ENCODE measurements at places on chromosomes 1 and 21. TPM values are rescaled to one million over a fixed set of nuclear protein-coding genes. Genes with fewer than 3 reads are reported as not detected.

DNA sequence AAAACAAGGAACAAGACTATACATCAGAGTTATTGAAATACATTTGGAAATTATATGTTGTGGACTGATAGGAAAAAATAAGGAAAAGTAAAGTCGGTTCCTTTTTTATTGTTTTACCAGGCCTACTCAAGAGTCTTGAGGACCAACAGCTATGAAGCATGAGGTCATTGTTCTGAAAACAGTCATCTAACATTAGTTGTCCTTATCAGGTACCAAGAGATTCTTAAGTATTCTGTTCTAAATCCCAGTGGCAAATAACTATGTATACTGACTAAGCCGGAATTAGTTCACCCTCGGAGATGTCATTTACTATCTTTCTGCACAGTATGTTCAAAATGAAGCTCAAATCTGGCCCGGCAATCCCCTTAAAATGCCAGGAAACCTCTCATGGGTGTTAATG lies 585 bp downstream of the ADGRL4 start:
- DNase-seq, result no peak

DNA sequence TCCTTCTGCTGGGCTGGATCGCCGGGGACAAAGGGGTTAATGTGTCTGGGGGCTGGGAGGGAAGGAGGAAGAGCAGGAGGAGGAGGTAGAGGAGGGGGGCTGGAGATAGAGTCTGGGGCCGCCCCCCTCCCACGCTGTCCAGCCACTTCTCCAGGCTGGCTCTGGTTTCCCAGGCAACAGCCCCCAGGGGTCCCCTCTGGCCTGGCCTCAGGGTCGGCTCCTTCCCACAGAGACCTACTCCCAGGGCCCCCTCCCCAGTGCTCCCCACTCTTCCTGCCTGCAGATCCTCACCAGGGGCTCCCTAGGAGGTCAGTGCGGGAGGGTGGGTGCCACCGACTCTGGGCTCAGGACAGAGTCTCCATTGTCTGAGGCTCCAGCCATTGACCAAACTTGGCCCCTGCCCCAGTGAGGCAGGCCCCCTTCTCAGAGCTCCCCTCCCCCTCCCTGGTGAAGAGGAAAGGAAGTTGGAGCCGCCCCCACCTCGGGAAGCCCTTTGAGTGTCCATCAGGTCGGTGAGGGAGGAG lies 34.1 kb downstream of the ARHGEF10L start:
- no peak for DNase-seq

Gene ABCG1
- total RNA-seq, result 25.9 TPM

DNA sequence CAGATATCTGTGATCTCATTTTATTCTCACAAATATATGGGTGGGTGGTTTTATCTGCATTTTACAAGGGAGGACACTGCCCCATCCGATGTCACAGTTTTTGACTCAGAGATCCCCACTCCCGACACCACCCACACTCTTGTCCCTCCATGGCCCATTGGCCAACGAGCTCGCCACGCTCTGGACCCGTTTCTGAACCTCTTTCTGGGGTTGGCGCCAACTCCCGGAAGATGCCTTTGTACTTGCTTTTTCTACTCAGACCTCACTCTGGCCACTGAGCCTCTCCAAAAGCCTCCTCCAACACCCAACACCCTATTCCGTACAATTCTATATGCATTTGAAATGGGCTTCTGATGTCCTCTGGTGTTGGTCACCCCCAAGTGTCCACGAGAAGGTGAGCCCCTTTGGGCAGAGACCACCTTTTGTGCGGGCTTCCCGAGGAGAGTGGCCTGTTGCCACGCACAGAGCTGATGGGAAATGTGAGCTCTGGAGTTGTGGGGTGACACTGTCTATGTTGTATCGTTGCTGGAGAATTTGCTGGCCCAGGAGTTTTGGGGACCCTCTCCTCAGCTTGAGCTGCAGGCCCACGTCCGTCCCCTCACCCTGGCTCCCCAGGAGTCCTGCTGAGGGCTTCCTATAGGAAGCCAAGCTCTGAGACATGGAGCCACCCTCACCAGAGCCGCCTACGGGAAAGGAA lies 366.9 kb upstream of the VAMP3 start:
- peak; percentile 77 for DNase-seq

GRCh38 chr1:233655301-233655740 lies 41.4 kb downstream of the KCNK1 start:
- DNase-seq, result no peak

Gene GBP5
- 0.75 TPM for total RNA-seq

DNA sequence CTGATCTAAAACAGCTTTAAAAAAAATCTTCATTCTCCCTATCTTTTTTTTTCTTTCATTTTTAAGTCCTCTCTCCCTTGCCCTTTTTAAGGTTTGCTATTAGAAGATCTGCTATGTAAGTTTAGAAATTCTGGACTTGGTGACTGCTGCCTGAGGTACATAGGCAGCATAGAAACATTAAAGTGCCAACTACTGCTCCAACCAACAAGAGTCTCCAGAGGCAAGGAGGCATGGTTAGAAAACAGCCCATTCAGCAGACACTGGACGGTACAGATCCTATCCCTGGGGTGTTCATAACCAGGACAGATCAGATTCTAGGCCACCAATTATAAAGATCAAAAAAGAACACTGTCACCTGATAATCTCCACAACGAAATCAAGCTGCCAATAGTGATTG lies 36.6 kb downstream of the GPR3 start:
- no peak for DNase-seq

Gene TMEM51
- total RNA-seq, result 8.6 TPM

Measured in esophagus muscularis mucosa (tissue), 4 donors.